Naive thymus-derived CD8-positive, alpha-beta T cell (primary cell): ENCODE measurements at places on chromosomes 5 and 9. TPM values are rescaled to one million over a fixed set of nuclear protein-coding genes. Genes with fewer than 3 reads are reported as not detected.

TRPM6 gene
- not detected for polyA plus RNA-seq

- no peaks in the 10 kb centered on the region for H3K36me3 ChIP-seq
- H3K4me3 ChIP-seq: no peak overlapping the region
- no peaks in the 10 kb centered on the region for H3K4me1 ChIP-seq
- H3K27ac ChIP-seq: no peak overlapping the region
Observed at GRCh38 chr5:110262749-110263148, 463.7 kb downstream of the TMEM232 start.

TMEM267 gene
- polyA plus RNA-seq: 36.7 TPM

FBXL7 gene
- polyA plus RNA-seq: not detected

DNA sequence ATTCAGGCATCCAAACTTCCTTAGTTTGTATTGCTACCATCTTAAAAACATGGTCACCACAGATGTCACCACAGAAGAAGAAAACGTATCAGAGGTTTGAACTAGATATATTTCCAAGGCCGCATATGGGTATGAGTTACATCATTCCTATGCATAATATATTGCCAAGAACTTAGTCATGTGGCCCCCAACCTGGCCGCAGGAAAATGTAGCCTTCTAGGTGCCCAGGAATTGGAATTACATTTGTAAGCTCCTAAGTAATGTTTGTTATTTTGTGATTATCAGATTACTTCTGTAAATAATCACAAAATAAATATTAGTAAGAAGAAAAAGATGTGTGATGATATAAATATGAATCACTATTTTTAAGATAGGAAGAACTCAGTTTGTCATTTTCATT is 351.4 kb downstream of the ISL1 start:
- no peaks in the 10 kb centered on the region for H3K27me3 ChIP-seq
- H3K36me3 ChIP-seq: no peaks in the 10 kb centered on the region
- H3K4me1 ChIP-seq: no peaks in the 10 kb centered on the region
- no peak overlapping the region for H3K27ac ChIP-seq
- H3K4me3 ChIP-seq: no peak overlapping the region

PCDHB3 gene
- polyA plus RNA-seq: not detected

DNA sequence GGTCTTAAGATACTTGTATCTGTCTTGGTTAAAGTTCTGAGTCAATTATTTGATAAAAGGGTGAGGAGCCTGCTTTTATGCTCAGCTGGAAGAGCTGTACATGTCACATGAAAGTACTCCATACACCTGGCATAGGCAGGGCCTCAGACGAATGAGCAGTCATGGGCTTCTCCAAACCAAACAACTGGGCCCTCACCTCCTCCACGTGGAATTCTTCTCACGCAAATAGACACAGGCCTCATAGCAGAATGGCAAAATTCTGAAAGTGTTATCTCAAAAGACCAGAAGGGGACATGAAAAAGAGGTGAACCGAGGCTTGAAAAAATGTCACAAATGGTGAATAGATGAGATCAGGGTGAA is 48.6 kb downstream of the FAM240B start:
- H3K27me3 ChIP-seq: peaks cover 5% of the 10 kb centered on the region
- peaks cover 3% of the 10 kb centered on the region for H3K4me1 ChIP-seq
- no peak overlapping the region for H3K4me3 ChIP-seq
- no peak for DNase-seq
- H3K36me3 ChIP-seq: no peaks in the 10 kb centered on the region
- no peak overlapping the region for H3K27ac ChIP-seq

GRCh38 chr5:75510417-75510835 is 1.0 kb downstream of the CERT1 start:
- peaks cover 74% of the 10 kb centered on the region for H3K4me1 ChIP-seq
- peaks cover 5% of the 10 kb centered on the region for H3K36me3 ChIP-seq
- no peaks in the 10 kb centered on the region for H3K27me3 ChIP-seq
- peak overlapping the region; percentile 90 for H3K4me3 ChIP-seq
- H3K27ac ChIP-seq: peak overlapping the region; percentile 87
- peak; percentile 1 for DNase-seq

DNA sequence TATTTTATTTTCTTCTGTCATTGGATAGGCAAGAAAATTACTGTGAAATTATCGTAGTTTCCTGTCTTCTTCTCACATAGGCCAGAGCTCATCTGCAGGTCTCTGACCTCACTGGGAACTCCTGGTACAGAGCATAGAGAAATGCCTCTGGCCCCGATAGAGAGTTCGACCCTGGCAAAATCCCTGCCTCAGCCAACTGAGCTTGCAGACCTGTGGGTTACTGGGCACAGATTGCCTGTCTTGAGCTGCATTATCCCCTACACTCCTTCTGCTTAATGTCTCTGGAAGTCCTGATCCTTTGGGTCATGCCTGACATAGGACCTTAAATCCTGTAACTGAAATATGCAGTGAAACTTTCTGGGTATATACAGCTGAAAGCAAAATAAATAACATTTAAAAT is 439.3 kb upstream of the CTNND2 start:
- no peaks in the 10 kb centered on the region for H3K4me1 ChIP-seq
- no peak overlapping the region for H3K27ac ChIP-seq
- no peaks in the 10 kb centered on the region for H3K36me3 ChIP-seq
- H3K4me3 ChIP-seq: no peak overlapping the region

CER1 gene
- not detected for polyA plus RNA-seq

SYNPO gene
- polyA plus RNA-seq: not detected

DNA sequence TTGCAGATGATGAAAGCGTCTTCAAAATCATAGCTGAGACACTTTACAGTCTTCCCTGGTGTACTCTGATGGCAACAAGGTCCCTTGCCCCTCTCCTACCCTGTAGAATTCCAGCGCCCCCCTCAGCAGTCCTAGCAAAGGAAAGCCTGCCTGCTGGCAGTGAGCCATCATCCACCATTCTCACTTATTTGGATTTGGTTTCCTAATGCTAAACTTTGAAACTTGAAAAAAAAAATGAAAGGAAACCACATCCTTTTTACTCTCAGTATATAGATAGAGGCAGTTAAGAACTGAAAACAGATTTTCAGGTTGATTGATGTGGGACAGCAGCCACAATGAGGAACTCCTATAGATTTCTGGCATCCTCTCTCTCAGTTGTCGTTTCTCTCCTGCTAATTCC is at the start of gene GZMA:
Gene GZMA, plus strand, starts transcription at position 299 of the 400 bp plus-strand sequence. Its CDS starts 37 bp downstream, at position 336.
- DNase-seq: peak; percentile 85
- no peaks in the 10 kb centered on the region for H3K36me3 ChIP-seq
- H3K4me3 ChIP-seq: peak within 1 kb of the TSS; percentile 95
- H3K27ac ChIP-seq: peak within 1 kb of the TSS; percentile 94

GRCh38 chr9:117704597-117704996 is 394 bp downstream of the TLR4 start:
- no peak for DNase-seq
- peak overlapping the region; percentile 81 for H3K4me3 ChIP-seq
- no peak overlapping the region for H3K27ac ChIP-seq
- no peaks in the 10 kb centered on the region for H3K36me3 ChIP-seq

GRCh38 chr5:34667705-34668104 is 11.6 kb downstream of the RAI14 start:
- peaks cover 8% of the 10 kb centered on the region for H3K27me3 ChIP-seq
- H3K27ac ChIP-seq: no peak overlapping the region
- no peaks in the 10 kb centered on the region for H3K4me1 ChIP-seq
- no peaks in the 10 kb centered on the region for H3K36me3 ChIP-seq

PKD2L2 gene
- 0.34 TPM for polyA plus RNA-seq

ACOT12 gene
- not detected for polyA plus RNA-seq

DNA sequence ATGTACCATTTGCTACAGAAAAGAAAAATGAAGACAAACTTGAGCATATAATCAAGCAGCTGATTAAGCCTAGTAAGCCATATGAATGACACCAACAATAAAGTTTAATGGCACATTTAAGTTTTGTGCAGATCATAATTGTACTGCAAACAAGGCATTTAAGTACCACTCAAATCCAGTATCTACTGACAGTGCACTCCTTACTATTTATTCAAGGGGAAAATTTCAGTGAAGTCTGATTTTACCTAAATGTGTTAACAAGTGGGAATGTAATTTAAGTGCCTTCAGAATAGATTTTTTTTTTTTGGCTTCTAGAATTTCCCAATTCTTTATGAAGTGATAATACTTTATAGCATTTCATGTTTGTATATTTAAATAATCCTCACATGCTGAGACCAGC is 341.0 kb upstream of the POU5F2 start:
- H3K27me3 ChIP-seq: no peaks in the 10 kb centered on the region
- peaks cover 15% of the 10 kb centered on the region for H3K36me3 ChIP-seq
- no peak overlapping the region for H3K27ac ChIP-seq
- no peak overlapping the region for H3K4me3 ChIP-seq
- H3K4me1 ChIP-seq: peaks cover 17% of the 10 kb centered on the region
- DNase-seq: no peak
